ENCODE measurements at places on chromosomes 6 and 20. TPM values are rescaled to one million over a fixed set of nuclear protein-coding genes. Genes with fewer than 3 reads are reported as not detected.

The SHLD1 gene
- total RNA-seq, result 7.8 TPM

The SERAC1 gene
- 7.9 TPM for total RNA-seq

The BANF2 gene
- total RNA-seq, result not detected

The PRDM13 gene
- not detected for total RNA-seq

The TMC2 gene
- total RNA-seq, result not detected

The IL17F gene
- 56.3 TPM for total RNA-seq

The POLR3F gene
- 15.2 TPM for total RNA-seq

The C20orf202 gene
- not detected for total RNA-seq

The SIM1 gene
- not detected for total RNA-seq

The MED23 gene
- 37.4 TPM for total RNA-seq

The LIN28B gene
- not detected for total RNA-seq

The NRN1 gene
- 2.0 TPM for total RNA-seq

DNA sequence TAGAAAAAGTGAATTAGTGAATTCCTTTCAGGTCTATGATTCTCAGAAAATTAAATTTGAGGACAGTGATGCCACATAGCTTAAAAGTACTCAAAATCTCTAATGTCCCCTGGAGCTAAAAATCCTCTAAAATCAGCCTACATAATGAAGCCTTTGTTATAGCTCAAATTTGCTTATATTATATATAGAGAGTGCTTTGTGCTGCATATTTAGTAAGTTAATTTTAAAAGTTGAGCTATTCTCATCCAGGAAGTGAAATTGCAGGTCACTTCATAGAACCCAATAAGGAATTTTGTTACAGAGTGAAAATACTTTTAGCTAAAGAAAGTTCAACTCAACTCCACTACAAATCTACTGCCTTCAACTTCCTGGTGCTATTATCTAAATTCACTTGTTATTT, 507.5 kb upstream of the MAP3K7 start:
- H3K4me3 ChIP-seq, result no peak overlapping the region
- H3K4me1 ChIP-seq, result no peaks in the 10 kb centered on the region
- no peaks in the 10 kb centered on the region for H3K36me3 ChIP-seq
- no peaks in the 10 kb centered on the region for H3K27me3 ChIP-seq
- no peak overlapping the region for H3K27ac ChIP-seq

GRCh38 chr20:47356526-47357295, at the start of gene ZMYND8:
TSS of gene ZMYND8 (minus strand) at chr20:47356699. CDS start at chr20:47356670, 29 bp downstream.
- no peak within 1 kb of the TSS for H3K27ac ChIP-seq
- H3K4me3 ChIP-seq, result peak within 1 kb of the TSS; percentile 97
- H3K27me3 ChIP-seq, result no peaks in the 10 kb centered on the region
- peaks cover 14% of the 10 kb centered on the region for H3K36me3 ChIP-seq
- DNase-seq, result peak; percentile 91

GRCh38 chr6:14474816-14475215, 357.2 kb downstream of the CD83 start:
- DNase-seq, result no peak
- H3K36me3 ChIP-seq, result no peaks in the 10 kb centered on the region
- no peak overlapping the region for H3K4me3 ChIP-seq
- H3K27ac ChIP-seq, result no peak overlapping the region

GRCh38 chr6:43120101-43120763, 44.1 kb downstream of the PTK7 start:
- no peaks in the 10 kb centered on the region for H3K4me1 ChIP-seq
- H3K4me3 ChIP-seq, result no peak overlapping the region
- H3K36me3 ChIP-seq, result no peaks in the 10 kb centered on the region
- no peak overlapping the region for H3K27ac ChIP-seq
- no peak for DNase-seq

- peaks cover 4% of the 10 kb centered on the region for H3K4me1 ChIP-seq
- H3K27me3 ChIP-seq, result peaks cover 4% of the 10 kb centered on the region
- no peak for DNase-seq
These were observed 40.4 kb upstream of the NAA20 start for GRCh38 chr20:19976595-19977372.

DNA sequence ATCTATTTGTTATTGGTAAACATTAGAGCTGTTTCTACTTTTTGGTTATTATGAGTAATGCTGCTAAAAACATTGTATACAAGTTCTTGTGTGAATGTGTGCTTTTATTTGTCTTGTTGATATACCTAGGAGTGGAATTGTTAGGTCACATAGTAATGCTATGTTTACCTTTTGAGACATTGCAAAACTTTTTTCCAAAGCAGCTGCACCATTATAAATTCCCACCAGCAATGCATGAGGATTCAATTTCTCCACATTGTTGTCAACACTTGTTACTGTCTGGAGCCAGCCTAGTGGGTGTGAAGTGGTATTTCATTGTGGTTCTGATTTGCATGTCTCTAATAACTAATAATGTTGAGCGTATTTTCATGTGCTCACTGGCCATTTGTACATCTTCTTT, 145.9 kb downstream of the CCDC170 start:
- no peak overlapping the region for H3K27ac ChIP-seq
- no peak overlapping the region for H3K4me3 ChIP-seq
- H3K27me3 ChIP-seq, result peaks cover 33% of the 10 kb centered on the region
- DNase-seq, result no peak
- H3K36me3 ChIP-seq, result peaks cover 11% of the 10 kb centered on the region

DNA sequence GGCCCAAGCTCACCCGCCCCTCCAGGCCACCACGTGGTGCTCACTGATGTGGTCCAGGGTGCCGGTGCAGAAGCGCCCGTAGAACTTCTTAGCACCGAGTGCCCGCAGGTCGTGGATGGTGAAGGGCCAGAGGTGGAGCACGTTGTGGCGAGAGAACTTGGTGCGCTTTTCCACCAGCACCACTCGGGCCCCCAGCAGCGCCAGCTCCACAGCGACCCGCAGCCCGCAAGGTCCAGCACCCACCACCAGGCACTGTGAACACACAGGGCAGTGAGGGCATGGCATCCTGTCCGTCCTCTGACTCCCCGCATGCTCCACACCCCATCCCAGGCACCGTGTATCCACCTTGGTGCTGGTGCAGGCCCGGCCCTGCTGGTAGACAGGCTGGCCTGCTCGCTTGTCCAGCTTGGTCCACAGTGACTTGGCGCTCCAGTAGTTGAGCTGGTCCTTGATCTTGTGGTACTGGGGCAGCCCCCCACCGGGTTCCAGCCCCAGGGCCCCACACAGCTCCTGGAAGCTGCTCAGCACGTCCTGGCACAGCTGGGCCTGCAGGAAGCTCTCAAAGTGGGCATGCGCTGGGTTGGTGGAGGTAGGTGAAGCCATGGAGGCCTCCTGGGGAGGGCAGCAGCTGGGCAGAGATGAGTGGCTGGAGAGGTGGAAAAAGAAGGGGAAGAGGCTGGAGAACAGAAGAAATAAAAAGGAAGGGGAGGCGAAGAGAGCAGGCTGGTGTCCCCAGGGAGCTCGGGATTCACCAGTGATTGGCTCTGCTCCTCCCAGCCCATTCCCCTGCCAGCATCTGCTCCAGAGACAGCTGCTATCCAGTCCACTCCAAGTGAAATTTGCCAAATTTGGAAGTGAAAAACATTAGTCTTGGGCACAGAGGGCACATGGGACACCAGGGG, 1.7 kb downstream of the MICAL1 start:
- peak overlapping the region; percentile 90 for H3K27ac ChIP-seq
- H3K4me3 ChIP-seq, result peak overlapping the region; percentile 94
- H3K36me3 ChIP-seq, result no peaks in the 10 kb centered on the region
- peaks cover 4% of the 10 kb centered on the region for H3K27me3 ChIP-seq
- no peak for DNase-seq

- H3K27ac ChIP-seq, result peak overlapping the region; percentile 38
- DNase-seq, result no peak
- no peaks in the 10 kb centered on the region for H3K27me3 ChIP-seq
- peak overlapping the region; percentile 85 for H3K4me3 ChIP-seq
- H3K4me1 ChIP-seq, result peaks cover 10% of the 10 kb centered on the region
These were observed 570.4 kb upstream of the GJE1 start for GRCh38 chr6:141562186-141562811.

- no peak overlapping the region for H3K4me3 ChIP-seq
- H3K4me1 ChIP-seq, result no peaks in the 10 kb centered on the region
- H3K27me3 ChIP-seq, result no peaks in the 10 kb centered on the region
- peak; percentile 74 for DNase-seq
These were observed 44.9 kb upstream of the ID1 start for GRCh38 chr20:31560094-31560745.

DNA sequence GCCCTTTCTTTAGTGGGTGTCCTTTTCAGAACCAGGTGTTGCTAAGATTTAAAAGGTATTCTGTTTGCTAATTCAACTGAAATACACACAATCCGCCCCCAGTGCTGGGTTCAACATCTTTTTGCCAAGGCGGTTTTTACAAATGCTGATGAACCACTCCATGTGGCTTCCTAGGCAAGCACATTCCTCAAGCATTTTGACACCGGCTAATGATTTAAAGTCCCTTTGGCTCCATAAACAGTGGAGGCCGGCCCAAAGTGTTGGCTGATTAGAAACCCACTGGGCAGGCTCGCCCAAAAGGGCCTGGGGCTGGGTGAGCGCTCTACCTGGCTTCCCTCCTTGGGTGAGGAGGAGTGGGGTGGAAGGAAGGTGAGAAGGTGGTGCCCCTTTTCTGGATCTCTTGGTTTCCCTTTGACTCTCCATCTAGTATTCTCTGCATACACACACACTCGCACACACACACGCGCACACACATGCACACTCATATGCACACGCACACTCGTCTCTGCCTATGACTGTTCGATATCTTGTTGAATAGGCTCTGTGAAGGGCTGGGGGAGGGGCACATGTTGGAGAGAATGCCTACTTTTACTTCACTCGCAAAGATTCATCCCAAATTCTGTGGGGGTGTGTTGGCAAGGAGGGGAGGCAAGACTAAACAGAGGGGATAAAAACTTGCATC, 66.7 kb upstream of the ARMC2 start:
- no peaks in the 10 kb centered on the region for H3K36me3 ChIP-seq
- no peak overlapping the region for H3K27ac ChIP-seq
- no peaks in the 10 kb centered on the region for H3K27me3 ChIP-seq
- peak overlapping the region; percentile 74 for H3K4me3 ChIP-seq

- H3K27ac ChIP-seq, result no peak overlapping the region
- H3K27me3 ChIP-seq, result no peaks in the 10 kb centered on the region
- no peak overlapping the region for H3K4me3 ChIP-seq
- DNase-seq, result no peak
- no peaks in the 10 kb centered on the region for H3K4me1 ChIP-seq
- H3K36me3 ChIP-seq, result no peaks in the 10 kb centered on the region
These were observed 838.4 kb downstream of the TFAP2A start for GRCh38 chr6:9576521-9576920.

DNA sequence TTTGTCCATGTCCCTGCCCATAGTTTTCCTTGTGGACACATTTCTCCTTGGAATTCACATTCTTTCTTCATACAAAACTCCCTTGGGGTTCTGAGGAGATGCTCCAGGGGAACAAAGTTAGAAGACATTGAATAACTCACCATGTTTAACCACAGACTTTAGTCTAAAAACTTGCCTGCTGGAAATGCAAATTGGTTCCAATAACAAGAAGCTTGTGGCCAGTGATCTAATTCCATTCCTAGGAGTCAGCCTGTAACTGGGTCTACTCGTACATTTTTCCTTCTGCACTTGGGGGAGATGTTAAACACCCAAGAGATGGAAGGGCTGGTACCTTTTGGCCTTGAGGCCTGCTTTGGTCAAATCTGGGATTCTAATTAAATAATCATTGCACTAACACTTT, 60.2 kb downstream of the SCML4 start:
- no peak overlapping the region for H3K4me3 ChIP-seq
- H3K27me3 ChIP-seq, result no peaks in the 10 kb centered on the region
- no peak for DNase-seq
- H3K27ac ChIP-seq, result no peak overlapping the region

DNA sequence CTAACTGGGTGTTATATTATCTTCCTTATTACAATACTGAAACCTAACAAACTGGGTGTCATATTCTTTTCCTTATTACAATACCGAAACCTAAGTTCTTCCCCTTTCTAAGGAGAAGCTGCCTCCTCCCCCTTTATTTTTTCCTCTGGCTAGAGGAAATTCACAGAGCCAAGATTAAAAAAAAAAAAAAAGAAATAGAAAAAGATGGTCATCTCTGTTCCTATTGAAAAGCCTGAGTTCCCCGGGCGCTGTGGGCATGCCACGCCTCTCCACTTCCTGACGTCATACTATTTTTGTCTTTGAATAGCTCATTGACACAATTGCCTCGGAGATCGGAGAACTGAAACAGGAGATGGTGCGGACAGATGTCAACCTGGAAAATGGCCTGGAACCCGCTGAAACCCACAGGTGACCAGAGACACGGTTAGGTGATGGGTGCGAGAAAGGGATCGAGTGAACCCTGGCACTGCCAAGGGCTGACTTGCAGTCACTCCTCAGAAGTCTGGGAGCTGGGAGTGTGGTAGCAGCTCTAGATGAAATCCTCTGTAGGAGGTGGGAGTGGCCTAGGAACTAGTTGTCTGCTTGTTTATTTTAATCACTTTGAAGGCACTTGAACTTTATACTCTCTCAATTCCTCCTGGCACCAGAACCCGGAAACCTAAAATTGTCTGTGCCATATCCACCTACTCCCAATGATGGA, 82.2 kb upstream of the NAA20 start:
- H3K4me3 ChIP-seq, result no peak overlapping the region
- no peaks in the 10 kb centered on the region for H3K36me3 ChIP-seq
- H3K27me3 ChIP-seq, result peaks cover 51% of the 10 kb centered on the region

- peaks cover 13% of the 10 kb centered on the region for H3K36me3 ChIP-seq
- no peaks in the 10 kb centered on the region for H3K27me3 ChIP-seq
- H3K4me1 ChIP-seq, result peaks cover 53% of the 10 kb centered on the region
- DNase-seq, result no peak
- no peak overlapping the region for H3K27ac ChIP-seq
- peak overlapping the region; percentile 69 for H3K4me3 ChIP-seq
These were observed 117.2 kb downstream of the IPCEF1 start for GRCh38 chr6:154239392-154239791.

- H3K27me3 ChIP-seq, result no peaks in the 10 kb centered on the region
- DNase-seq, result no peak
- no peaks in the 10 kb centered on the region for H3K4me1 ChIP-seq
- H3K36me3 ChIP-seq, result no peaks in the 10 kb centered on the region
- H3K27ac ChIP-seq, result no peak overlapping the region
- H3K4me3 ChIP-seq, result no peak overlapping the region
These were observed 115.3 kb downstream of the LCA5 start for GRCh38 chr6:79421707-79422484.

DNA sequence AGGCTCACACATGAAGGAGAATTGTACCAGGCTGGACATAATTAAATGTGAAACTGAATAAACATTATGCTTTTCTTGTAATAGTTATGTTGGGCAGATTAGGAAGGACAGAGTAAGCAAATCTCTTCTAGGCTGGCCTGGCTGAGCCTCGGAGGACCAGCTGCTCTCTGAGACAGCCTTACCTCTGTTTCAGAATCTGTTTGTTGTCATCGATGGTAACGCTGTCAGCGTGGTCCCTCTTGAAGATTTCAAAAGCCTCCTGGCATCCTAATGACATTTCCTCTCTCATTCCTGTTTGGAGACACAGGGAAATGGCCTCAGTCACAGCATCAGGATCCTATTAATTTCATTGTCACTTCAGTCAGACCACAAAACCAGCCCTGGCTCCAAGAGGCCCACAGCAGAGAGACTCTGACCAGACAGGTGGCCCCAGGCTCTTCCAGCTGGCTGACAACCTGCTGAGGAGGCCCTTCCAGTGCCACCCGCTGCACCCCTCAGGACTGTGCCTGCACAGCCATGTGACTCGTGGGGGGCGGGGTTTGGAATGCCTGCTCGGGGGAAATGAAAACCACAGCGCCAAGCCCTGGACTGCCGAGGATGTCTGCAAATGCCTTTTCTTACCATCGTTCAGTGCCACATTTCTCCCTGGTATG, 108.5 kb upstream of the KCNK16 start:
- H3K4me3 ChIP-seq, result no peak overlapping the region
- DNase-seq, result no peak
- no peaks in the 10 kb centered on the region for H3K4me1 ChIP-seq
- no peaks in the 10 kb centered on the region for H3K36me3 ChIP-seq
- no peak overlapping the region for H3K27ac ChIP-seq
- peaks cover 26% of the 10 kb centered on the region for H3K27me3 ChIP-seq

GRCh38 chr20:17281478-17281877, 54.6 kb downstream of the PCSK2 start:
- no peaks in the 10 kb centered on the region for H3K36me3 ChIP-seq
- no peak for DNase-seq
- no peak overlapping the region for H3K4me3 ChIP-seq
- no peaks in the 10 kb centered on the region for H3K4me1 ChIP-seq
- H3K27me3 ChIP-seq, result no peaks in the 10 kb centered on the region
